Tracheal epithelial cell (primary cell): ENCODE measurements at places on chromosomes 3 and 15. TPM values are rescaled to one million over a fixed set of nuclear protein-coding genes. Genes with fewer than 3 reads are reported as not detected.

Gene FILIP1L
- total RNA-seq = 0.43 and 5.3 TPM in 2 replicates

Gene MINAR1
- 0.24 and 0.64 TPM in 2 replicates for total RNA-seq

Gene CHDH
- under 0.01 and 1.2 TPM in 2 replicates for total RNA-seq

Gene PAQR5
- 0.21 and 14.5 TPM in 2 replicates for total RNA-seq

Gene KCNMB3
- total RNA-seq = under 0.01 and 0.21 TPM in 2 replicates

Gene FBN1
- total RNA-seq = 0.85 and 68.0 TPM in 2 replicates

Gene PTPRG
- total RNA-seq = 14.7 and 17.1 TPM in 2 replicates

Gene UBAP1L
- 0.43 and 0.72 TPM in 2 replicates for total RNA-seq

Gene CPEB1
- under 0.01 TPM in 1 of 2 replicates, not detected in the other for total RNA-seq

Gene CKMT1B
- 10.4 and 11.8 TPM in 2 replicates for total RNA-seq

Gene TMIE
- 0.24 and 0.85 TPM in 2 replicates for total RNA-seq

Gene RTP4
- 0.48 TPM in 1 of 2 replicates, not detected in the other for total RNA-seq

Gene TMCO5A
- not detected in 2 replicates for total RNA-seq

Gene PRR20G
- total RNA-seq = not detected in 2 replicates

Gene KBTBD13
- total RNA-seq = under 0.01 TPM in 1 of 2 replicates, not detected in the other

Gene WDR93
- not detected in 2 replicates for total RNA-seq

Gene BDH1
- total RNA-seq = 15.7 and 16.0 TPM in 2 replicates

Gene TM4SF1
- 79.7 and 277 TPM in 2 replicates for total RNA-seq
